Left cardiac atrium (tissue), 4 donors: ENCODE measurements at places on chromosomes 6 and 20. TPM values are rescaled to one million over a fixed set of nuclear protein-coding genes. Genes with fewer than 3 reads are reported as not detected.

DNA sequence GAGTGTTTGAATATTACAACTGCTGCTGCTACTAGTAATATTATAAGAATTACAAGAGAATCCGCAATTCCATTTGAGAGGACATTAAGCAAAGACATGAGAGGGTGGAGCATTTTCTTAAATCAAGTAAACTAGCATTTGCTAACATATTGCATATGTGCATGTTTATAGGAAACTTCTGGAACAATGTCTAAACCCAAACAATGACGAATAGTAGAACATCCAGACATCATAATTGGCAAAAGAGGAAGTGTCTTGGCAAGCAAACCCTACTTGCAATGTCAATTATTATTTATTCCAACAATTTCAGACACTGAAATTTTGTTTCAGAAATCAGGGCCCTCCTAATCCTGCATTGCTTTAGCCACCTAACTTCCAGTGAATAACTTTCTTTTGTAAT lies 1155.3 kb upstream of the GJE1 start:
- no peak for DNase-seq

DNA sequence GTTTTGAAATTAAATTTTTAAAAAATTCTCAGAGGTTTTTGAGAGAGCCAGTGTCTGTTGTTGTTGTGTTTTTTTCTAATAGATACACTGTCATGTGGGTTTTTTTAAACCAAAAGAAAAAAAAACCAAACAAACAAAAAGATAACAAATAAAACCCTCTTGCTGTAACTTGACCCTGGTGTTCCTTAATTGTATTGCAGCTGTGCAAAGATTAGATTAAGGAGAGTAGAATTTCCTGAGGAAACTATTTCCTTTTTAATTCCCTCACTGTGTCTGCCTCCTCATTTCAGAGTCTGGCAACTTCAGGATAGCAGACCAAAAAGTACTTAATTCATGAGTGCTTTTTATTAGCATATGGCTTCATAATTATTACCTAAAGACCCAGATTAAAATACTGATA lies 281.9 kb downstream of the EPM2A start:
- DNase-seq, result no peak

GRCh38 chr6:38110481-38110971 lies 291.0 kb downstream of the ZFAND3 start:
- peak; percentile 46 for DNase-seq

DNA sequence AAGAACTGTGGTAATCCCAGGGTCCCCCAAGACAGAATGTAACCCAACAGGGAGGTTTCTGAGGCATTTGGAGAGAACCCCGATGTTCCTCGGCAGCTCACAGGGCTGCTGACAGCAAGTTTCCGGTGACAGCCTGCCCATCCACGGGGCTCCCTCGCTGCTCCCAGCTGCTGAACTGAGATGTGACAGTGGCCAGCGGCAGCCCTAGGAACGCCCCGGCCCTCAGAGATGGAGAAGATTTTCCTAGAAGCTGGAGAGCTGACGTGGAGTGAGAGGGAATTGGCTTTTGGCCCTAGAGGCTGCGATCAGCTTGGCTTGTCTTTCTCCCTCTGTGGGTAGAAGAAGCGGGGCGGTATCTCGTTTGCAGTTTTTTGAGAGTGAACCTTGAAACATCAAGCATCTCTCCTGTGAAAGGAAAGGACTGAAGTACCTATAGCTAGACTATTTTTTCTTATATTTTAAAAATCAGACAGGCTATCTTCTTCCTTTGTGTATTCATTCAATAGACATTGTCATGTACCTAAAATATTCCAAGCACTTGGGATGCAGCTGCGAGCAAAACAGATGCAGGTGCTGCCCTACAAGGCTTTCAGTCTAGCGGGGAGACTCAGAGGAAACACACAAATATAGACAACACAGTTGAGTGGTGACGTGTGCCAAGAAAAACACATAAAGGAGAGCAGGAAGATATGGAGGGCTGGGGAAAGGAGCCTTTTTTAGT lies 28.4 kb upstream of the NFATC2 start:
- DNase-seq, result peak; percentile 57

DNA sequence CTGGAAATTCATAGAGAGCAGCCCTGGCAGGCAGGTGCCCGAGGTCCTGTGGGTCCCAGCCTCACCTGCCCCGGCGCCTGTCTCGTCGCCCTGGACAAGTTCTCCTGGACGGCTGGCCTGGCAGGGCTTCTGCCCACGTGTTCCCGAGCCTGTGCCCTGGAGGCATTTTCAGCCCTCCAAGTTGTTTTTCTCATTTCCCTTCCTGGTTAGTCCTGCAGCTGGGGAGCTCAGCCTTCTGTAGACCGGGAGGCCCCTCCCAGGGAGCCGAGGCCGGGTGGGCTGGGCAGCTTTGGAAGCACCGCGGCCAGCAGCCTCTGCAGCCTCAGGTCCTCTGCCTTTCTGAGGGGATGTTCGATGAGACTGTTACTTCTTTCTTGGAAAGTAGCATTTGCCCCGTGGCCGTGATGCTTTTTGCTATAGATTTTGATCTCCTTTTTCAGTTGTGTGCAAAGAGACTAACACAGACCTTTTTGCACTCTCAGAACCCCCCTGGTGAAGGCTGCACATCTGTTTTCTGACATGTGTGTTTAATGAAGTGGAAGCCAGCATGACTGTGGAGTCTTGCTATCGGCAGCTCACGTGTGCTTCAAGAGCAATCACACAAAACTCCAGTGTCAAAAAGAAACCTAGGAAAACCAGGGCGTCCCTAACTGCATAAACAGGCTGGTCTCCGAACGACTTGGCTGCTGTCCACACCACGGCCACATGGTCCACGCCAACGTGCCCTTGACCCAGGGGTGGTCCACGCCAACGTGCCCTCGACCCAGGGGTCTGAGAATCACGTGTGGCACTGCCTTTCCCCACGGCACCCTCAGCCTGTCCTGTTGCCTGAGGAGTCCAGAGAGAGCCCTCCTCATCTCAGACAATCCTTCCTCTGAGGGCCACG lies 207.5 kb downstream of the SMOC2 start:
- no peak for DNase-seq

Gene THBD
- 20.6 TPM for total RNA-seq

- DNase-seq, result no peak
Observed at GRCh38 chr20:53940907-53941545, 129.4 kb downstream of the BCAS1 start.

GRCh38 chr6:47587493-47587892 lies 109.9 kb downstream of the CD2AP start:
- no peak for DNase-seq

DNA sequence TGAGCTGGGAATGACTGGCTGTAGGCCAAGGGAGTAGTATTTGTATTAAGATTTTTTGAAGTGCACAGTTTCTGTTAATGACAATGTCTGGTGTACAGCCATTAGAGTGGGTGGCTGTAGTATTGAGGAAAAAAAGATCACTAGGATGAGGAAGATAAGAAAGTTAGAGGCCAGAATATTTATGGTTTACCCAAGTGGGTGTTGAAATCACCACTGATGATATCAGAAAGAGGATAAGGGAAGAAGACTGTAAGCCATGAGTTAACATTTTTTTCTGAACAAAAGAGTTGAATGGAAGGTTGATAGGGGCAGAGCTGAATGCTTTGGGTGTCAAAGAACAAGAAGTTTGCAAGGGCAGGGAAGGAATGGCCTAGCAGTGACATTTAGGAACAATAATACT lies 104.7 kb downstream of the PRDM13 start:
- DNase-seq, result no peak

Gene C20orf141
- not detected for total RNA-seq

DNA sequence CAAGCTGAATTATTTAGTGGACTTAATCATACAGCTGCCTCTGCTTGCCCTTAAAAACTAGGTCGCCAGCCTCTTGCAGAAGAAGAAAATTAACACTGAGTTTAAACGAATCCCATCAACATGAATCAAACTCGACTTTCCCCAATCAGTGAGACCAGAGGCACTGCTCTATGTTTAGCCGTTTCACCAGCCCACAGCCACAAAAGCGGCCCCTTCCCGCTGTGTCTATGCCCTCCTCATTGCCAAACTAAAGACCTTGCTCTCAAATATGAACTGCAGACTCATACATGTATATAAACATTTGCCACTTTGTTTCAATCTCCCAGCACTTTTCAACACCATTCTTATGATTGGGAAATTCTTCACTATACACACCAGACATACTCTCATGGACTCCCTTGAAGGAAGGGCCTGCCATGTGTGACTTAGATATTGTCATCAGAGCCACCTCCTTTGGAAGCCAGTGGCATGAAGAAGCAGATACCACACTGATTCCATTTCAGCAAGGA lies 105.8 kb upstream of the ADGRF1 start:
- DNase-seq, result no peak

- DNase-seq, result no peak
Observed at GRCh38 chr20:52937591-52938100, 34.5 kb upstream of the TSHZ2 start.

DNA sequence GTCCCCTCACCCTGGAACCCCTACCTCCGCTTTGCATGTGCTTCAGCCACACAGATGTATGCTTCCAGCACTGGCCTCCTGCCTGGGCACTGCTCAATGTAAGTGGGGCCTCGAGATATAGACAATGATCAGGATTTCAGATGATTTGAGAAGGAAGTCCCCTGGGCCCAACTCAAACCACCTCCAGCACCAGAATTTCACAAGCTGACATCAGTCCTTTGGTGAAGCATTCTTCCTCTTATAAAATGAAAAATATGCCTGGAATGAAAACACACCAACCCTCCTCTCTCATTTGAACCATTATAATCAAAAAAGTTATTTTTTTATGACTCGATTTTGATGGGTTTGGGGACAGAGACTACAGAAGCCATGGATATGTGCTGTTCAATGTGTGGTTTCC lies 48.5 kb downstream of the BTBD3 start:
- no peak for DNase-seq

- DNase-seq, result no peak
Observed at GRCh38 chr20:14643556-14643955, 306.1 kb upstream of the FLRT3 start.

DNA sequence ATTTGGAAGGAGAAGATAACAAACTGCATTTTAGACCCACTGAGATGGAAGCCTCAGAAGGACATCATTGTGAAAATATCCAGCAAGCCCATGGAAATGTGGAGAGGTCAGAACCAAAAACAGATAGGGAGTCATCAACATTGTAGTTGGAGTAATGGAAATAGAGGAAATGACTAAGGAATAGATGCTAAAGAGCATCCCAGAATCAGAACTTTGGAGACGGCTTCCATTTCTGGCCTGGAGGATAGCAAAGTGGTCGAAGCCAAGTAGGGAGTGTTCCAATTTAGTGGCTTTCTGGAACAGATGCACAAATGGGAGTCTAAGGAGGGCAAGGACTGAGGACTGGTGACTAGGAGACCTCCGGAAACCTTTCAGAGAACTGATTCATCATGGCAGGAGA lies 3.6 kb downstream of the BEND6 start:
- DNase-seq, result no peak

GRCh38 chr6:168118935-168119334 lies 39.9 kb upstream of the FRMD1 start:
- DNase-seq, result no peak

DNA sequence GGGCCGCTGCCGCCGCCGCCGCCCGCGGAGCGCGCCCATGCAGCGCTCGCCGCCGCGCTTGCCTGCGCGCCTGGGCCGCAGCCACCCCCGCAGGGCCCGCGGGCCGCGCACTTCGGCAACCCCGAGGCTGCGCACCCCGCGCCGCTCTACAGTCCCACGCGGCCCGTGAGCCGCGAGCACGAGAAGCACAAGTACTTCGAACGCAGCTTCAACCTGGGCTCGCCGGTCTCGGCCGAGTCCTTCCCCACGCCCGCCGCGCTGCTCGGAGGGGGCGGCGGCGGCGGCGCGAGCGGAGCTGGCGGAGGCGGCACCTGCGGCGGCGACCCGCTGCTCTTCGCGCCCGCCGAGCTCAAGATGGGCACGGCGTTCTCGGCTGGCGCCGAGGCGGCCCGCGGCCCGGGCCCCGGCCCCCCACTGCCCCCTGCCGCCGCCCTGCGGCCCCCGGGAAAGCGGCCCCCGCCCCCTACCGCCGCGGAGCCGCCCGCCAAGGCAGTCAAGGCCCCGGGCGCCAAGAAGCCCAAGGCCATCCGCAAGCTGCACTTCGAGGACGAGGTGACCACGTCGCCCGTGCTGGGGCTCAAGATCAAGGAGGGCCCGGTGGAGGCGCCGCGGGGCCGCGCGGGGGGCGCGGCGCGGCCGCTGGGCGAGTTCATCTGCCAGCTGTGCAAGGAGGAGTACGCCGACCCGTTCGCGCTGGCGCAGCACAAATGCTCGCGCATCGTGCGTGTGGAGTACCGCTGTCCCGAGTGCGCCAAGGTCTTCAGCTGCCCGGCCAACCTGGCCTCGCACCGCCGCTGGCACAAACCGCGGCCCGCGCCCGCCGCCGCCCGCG lies 730 bp downstream of the INSM1 start:
- DNase-seq, result no peak

DNA sequence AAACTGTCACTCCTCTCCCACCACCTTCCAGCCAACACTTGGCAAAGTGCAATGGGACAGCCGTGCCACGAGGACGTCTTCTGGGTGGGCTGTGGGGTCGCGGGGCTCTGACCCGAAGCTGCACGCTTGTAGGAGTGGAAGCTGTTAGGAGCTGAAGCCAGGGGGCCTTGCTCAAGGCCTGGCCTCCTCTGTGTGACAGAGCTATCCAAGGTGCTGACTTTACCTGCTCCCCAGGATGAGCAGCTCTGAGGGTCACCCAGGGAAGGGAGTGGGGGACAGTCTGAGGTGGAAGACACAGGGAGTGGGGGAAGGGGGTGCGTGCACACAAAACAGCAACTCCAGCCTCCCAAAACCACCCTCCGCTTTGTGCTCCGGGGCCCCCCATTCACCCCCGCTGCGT lies 17.5 kb upstream of the CHRNA4 start:
- no peak for DNase-seq

- DNase-seq, result no peak
Observed at GRCh38 chr20:53833333-53834061, 236.9 kb downstream of the BCAS1 start.
